ENCODE measurements at places on chromosomes 3 and 15.

- no peak for DNase-seq
Observed at GRCh38 chr3:61559136-61559731, 2.1 kb upstream of the PTPRG start.

DNA sequence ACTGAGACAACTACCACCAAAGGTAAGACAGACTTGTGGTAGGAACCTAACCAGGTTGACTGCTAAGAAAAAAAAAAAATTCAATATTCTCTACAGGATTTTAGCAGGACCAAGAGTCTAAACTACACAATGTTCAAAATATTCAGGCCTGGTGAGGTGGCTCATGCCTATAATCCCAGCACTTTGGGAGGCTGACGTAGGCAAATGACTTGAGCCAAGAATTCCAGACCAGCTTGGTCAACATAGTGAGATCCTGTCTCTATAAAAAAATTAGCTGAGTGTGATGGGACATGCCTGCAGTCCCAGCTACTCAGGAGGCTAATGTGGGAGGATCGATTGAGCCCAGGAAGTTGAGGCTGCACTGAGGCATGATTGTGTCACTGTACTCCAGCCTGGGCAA lies 341.6 kb upstream of the WNT5A start:
- no peak for DNase-seq

- no peak for DNase-seq
Observed at GRCh38 chr3:136675150-136675858, 76.9 kb downstream of the STAG1 start.

DNA sequence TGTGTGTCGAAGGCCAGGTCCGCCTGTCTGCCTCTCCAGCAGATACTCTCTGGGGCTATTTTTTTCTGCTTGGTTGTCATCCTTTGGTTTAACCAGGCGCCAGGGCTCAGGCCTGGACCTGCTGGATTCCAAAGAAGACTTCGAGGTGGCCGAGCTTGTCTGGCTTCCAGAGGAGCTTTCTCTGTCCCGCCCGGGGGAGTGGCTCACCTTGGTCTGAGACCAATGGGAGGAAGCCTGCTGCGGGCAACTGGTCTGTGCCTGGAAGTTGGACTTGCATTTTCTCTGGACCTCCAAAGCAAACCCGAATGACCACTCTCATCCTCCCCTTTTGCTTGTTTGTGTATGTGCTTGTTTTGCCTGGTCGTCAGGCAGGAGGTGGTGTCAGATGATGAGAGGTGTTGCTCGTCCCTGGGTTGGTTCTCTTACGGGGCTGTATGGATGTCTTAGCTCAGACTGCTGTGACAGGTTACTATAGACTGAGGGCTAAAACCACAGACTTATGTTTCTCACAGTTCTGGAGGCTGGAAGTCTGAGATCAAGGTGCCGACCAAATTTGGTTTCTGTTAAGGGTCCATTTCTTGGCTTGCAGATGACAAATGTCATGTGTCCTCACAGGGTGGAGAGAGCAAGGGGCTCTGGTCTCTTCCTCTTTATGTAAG lies 19.3 kb downstream of the IGF1R start:
- no peak for DNase-seq

DNA sequence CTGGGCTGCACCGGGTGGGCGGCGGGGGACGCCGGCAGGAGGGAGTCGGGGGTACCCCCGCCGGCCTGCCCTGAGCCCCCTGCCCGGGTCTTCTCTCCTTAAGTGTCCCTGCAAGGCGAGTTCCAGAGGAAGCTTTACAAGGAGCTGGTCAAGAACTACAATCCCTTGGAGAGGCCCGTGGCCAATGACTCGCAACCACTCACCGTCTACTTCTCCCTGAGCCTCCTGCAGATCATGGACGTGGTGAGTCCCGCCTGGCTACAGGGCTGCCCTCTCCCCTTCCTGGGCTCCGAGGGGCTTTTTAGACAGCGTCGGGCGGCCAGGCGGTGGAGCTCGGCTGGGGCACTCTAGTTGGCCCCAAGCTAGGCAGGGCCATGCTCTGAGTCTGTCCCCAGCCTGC lies 480 bp downstream of the CHRNA7 start:
- peak; percentile 62 for DNase-seq

GRCh38 chr3:27228805-27229204 lies 140.4 kb downstream of the NEK10 start:
- no peak for DNase-seq

DNA sequence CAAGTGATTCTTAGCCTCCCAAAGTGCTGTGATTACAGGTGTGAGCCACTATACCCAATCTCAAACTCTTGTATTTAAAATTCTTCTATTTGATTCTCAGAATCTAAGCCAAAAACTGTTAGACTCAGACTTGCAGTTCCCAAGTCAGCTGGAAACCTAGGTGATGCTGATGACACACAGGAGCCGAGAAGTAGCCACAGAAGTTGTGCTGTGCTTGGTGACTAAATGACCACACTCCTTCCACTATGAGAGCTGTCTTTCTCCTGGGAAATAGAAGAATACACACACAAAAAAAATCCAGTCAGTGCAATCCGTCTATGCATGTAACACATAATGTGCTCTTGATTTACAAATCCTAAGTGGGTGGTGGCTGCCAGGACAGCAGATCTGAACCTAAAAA lies 33.9 kb downstream of the ILDR1 start:
- DNase-seq, result no peak

GRCh38 chr3:66467996-66468735 lies 32.7 kb downstream of the LRIG1 start:
- DNase-seq, result no peak

DNA sequence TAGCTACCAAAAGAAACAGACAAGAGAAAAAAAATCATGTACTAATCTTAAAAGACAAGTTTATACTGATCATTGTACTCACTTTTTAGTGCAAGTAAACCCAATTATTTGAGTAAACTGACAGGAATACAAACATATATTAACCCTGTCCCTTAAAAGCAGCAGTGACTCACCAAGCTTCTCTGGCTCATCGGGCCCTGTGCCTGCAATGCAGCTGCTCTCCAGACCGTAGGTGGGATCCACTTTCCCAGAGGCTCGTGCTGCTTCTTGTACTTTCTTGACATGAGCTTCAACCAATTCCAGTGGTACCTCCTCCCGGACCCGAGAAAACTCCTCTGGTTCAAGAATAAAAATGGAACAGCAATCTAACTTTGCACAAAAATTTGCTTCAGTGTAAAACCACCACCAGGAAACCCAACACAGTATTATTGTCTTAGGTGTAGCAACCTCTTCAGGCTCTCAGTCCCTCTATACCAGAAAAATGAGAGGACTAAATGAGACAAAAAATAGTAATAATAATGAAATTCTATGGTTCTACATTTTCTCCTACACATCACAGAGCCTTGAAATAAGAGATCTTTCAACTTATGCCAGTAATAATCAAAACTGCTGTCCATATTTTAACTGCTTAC lies 82.6 kb upstream of the CSPG5 start:
- no peak for DNase-seq

DNA sequence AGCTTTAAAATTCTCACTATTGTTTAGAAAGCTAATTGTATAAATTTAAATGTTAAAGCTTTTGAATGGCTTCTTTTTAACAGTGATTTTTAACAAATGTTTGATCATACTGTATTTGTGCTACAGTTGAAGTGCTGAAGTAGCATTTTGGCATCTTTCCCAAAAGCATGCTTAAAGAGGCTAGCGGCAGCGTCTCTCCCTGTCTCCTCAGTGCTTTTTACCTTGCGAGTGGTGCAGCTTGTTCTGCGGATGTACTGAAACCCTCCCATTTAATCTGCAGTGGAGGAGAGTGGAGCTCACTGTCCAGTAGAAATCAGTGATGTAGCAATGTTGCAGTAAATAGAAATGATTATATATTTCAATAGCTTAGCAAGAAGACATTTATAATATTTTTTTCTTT lies 43.7 kb downstream of the LRRC49 start:
- DNase-seq, result peak; percentile 57

DNA sequence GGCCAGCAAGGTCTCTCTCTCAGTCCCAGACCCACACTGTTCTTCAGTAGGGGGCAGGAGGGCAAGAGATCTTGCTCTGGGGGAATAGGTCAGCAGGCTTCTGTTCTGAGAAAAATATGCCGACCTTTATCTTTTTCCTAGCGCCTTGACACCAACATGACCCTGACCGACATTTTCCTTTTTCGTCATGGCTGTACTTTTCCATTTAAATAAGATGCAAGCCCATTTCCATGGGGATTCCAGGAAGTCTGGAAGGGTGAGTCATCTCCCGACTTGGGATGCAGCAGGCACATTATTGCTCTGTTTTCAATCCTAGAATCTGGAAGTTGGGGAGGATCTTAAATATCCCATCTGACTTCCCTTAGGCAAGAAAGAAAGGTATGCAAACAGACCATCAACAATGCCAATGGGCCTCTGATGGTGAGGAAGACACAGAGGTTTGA lies 261.5 kb upstream of the LRTM1 start:
- DNase-seq, result no peak

DNA sequence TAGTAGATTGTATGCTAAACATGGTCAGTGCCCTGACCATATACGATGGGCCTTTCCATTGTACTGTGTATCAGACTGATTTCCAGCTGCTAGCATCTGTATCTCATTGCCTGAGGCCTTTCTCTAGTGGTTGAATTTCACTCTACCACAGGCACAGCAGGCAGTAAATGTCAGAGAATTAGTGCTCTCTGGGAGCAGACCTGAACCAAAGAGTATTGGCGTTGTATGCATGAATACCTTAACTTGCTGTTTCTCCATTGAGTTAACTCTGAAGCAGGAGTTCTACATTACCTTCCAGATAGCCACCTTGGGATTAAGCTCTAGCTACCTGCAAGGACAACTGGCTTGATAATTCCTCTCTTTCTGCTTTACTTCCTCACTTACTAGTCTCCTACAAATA lies 439.2 kb upstream of the EPHA3 start:
- no peak for DNase-seq

GRCh38 chr3:38039101-38039898 lies at the start of gene DLEC1:
TSS of gene DLEC1 (plus strand) at chr3:38039208. CDS start at chr3:38039226, 18 bp downstream.
- DNase-seq, result peak; percentile 14

DNA sequence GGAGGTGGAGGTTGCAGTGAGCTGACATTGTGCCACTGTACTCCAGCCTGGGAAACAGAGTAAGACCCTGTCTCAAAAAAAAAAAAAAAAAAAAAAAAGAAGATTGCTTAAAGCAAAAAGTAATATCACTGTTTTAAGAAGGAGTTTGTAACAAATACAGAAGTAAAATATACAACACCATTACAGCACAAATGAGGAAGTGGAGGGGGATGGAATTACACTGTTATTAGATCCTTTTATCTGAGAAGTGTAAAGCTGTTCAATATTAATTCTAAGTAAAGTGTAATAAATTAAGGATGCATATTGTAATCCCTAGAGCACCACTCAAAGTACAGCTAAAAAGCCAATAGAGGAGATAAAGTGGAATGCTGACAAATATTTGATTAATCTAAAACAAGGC lies 47.0 kb upstream of the SNRPA1 start:
- DNase-seq, result no peak

GRCh38 chr3:158731938-158732855 lies at the start of gene RARRES1:
TSS of gene RARRES1 (minus strand) at chr3:158732457. CDS start at chr3:158732415, 42 bp downstream.
- peak; percentile 10 for DNase-seq

- peak; percentile 22 for DNase-seq
Observed at GRCh38 chr15:90868261-90868689, at the start of gene FURIN. TSS of gene FURIN (plus strand) at chr15:90868588. CDS start at chr15:90875741, 7,153 bp downstream.

- no peak for DNase-seq
Observed at GRCh38 chr15:101071651-101072050, 152.5 kb downstream of the LRRK1 start.

DNA sequence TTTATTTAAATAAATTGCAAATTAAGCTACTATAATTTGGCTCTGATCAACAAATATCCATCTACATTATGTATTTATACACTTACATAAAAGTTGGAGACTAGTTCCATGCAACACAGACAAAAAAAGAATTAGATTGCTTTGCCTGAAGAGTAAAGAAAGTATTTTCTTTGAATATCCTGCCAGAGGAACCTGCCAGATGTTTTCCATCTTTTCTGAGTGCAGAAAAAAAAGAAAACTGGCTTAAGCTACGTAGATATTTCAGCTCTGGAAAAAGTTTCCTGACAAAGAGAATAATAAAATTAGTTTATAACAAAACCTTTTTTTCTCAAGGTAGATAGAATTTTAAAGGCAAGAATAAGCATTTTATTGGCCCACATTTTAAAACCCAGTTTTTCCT lies 607.5 kb upstream of the NAALADL2 start:
- DNase-seq, result no peak

DNA sequence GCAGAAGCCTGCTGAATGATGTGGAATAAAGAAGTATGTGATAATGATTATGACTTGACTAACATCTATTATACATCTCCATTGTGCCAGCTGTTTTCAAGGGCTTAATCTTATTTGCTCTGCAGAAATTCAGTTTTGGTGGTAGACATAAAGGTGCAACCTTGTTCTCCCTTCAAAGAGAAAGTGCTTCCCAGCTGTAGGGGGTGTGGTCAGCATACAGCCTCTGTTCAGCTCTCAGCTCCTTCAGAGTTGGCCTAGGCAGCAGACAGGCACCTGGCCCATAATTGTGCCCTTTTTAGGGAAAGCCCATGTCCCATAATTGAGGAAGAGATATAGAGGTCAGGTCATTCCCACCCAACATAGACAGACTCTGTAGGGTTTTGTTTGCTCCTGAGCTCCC lies 104.3 kb upstream of the EOMES start:
- DNase-seq, result no peak

DNA sequence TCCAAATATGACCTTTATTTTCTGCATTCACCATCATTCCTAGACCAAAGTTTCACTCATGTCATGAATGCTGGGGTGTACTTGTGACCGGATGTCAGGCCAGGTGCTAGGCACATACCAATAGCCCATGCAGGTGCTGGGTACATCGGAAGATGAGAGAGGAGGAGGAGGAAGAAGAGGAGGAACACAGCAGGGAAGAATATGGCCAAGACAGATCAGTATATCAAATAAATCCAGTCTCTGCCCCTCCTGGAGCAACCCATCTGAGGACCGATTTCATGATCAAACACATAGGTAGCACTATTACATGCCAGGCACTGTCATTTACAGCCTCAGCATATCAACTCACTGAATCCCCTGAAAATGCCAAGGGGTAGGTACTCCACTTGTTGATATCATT lies 3.0 kb upstream of the WNT7A start:
- no peak for DNase-seq

- peak; percentile 54 for DNase-seq
Observed at GRCh38 chr15:91291673-91292072, 191.6 kb downstream of the SV2B start.

GRCh38 chr3:172705170-172705569 lies 5.7 kb downstream of the NCEH1 start:
- DNase-seq, result no peak

GRCh38 chr3:20458994-20459716 lies 273.1 kb upstream of the SGO1 start:
- peak; percentile 74 for DNase-seq

DNA sequence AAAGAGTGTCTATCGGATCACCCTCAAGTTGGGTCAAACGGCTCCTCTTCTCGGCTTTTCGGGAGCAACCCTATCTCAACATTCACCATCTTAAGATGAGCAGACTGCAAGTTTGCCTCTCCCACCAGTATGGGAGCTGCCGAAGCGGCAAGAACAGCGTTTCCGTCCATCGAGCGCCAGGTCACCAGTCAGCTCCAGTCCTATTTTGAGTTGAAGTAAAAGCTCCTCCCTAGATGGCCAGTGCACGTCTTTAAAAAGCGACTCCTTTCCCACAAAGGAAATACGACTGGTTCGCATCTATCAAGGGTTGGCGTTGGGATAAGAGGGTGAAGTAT lies 369 bp upstream of the U2SURP start:
- DNase-seq, result no peak

Measured in NCI-H82 (cell line).